Fibroblast of mammary gland (primary cell): ENCODE measurements at places on chromosomes 5 and 9.
A peak's percentile ranks its signal among the peaks of the same experiment; 100 is the strongest.

GRCh38 chr5:137822158-137822764 is 45.4 kb upstream of the MYOT start:
- peak; percentile 50 for DNase-seq

DNA sequence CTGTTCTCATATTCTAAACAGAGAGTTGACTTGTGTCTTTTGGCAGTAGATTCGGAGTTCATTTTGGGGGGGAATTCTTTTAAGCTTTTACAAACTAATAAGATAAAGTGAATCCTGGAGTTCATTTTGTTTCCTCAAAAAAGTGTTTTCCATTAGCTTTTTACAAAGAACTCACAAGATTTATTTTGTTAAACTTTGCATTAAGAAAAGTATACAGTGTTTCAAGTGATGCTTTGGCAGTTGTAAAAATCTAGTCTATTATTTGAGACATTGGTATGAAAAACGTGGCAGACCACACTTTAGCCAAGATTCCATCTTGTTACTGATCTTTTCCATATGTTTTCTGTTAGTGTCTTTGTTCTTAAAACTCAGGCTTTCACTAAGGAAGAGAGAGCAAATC is 1.2 kb upstream of the OMD start:
- DNase-seq: peak; percentile 60

DNA sequence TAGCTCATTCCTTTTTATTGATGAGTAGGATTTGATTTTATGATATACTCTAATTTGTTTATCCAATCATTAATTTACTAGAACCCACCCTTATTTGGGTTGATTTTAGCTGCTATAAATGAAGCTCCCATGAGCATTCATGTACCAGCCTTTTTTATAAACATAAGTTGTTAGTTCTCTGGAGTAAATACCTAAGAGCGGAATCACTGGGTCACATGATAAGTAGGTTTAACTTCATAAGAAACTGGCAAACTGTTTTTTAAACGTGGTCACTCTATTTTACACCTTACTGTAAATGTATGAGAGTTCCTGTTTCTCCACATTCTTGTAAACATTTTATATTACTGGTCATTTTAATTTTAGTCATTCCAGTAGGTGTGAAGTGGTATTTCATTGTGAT is 364.6 kb downstream of the NPR3 start:
- DNase-seq: peak; percentile 9

DNA sequence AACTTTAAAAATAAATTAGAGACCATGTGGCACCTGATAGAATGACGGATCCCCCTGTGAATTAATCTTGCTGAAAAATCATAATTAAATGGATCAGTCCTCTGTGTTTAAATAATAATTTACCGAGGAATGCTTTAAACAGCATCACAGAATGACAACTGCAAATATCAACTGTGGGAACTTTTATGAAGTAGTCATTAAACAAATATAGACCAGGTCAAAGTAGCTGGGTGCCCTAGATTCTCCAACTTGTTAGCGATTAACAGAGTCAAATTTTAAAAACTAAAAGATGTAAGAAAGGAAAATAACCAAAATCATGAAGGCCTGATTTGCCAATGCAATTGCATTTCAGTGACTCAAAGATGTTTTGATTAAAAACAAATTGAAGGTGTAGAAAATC is 933.4 kb downstream of the PTPRD start:
- DNase-seq: no peak

DNA sequence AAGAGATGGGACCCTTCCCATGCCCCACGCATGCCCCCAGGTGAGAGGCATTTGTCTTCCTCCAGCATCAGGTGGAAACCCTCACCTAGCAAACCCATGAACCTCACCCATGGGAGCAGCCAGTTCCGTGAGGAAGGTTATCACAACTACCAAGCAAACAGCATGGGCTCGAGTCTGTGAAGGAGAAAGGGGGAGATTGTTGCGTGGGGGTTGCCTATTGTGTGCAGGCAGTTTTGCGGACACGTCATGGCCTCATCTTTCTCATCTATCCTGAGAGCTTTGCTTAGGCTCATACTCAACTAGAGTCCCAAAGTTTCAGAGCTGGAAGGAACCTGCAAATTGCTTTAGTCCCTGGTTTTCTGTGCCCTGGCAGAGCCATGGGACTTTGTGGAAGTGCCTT is 73.6 kb upstream of the TGFBR1 start:
- no peak for DNase-seq

DNA sequence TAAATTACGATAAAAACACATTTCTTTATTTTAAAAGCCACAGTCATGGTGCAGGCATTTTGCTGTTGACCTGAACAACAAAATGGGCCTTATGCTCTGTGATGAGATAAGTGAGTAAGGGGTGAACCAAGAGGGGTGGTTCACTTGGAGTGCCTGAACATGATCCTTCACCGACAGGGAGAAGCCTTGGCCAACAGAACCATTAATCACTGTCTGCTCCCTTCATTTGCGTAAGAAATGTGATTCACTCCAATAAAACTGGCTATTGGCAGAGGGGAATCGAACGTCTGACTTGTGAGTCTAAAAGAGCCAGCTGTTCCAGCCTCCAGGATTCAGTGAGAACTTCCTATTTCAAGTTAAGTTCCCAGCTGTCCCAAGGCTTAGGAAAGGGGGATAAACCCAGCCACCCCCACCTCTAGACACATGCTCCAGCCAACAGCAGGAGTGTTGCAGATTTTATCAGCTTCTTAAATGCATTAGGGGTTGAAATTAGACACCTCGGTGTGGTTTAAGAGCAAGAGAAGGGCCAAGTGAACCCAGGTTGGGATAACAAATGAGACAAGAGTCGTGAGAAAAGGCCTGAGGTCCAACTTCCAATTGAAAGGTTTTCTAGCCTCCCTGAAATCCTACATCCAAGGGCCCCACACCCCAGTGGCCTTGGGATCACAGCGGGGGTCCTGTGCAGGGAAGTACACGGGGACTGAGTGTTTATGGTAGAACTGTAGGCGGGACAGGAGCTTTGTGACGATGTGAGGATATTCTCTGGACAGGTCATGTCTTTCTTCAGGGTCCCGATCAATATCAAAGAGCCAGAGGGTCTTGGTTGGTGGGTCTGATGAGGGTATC is 131.4 kb upstream of the LHFPL2 start:
- peak; percentile 96 for DNase-seq

GRCh38 chr5:162703914-162704313 is 636.3 kb downstream of the GABRG2 start:
- DNase-seq: no peak

GRCh38 chr5:136249678-136250266 is 56.8 kb upstream of the SMIM32 start:
- peak; percentile 70 for DNase-seq

DNA sequence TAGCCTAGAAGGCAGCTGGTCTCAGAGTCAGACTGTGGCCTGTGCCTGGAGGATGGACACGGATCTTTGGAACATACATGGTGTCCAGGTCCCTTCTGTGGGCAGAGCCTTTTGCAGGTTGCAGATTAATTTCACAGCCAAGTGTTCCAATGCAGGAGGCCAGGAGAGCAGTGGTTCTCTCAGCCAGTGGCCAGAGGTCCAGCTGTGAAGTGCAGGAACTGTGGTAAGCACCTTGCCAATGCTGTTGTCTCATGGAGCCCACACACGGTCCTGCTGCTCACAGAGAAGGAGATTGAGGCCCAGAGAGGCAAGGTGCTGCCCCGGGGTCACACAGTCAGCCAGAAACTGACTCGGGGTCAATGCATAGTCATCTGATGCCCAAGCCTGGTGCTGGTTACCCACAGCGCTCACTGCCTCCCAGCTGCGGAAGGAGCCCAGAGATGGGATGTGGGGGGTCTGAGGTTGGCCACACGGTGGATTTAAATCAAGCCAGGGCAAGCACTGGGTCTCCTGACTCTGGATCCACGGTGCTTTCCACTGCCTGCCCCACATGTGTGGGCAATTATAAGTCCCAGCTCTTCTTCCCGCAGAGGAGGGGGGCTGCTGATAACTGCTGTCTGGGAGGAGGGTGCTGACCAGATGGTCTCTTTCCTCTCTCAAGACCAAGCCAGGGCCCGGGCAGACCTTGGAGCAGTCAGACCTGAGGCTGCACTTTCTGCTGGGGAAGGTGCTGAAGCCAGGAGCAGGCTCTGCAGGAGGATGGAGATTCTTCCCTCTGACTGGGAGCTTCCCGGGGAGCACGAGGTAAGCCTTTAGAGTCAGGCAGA is 2.8 kb downstream of the PDGFRB start:
- DNase-seq: peak; percentile 64

- no peak for DNase-seq
Measured at GRCh38 chr9:9387511-9388115, 1225.2 kb downstream of the PTPRD start.

DNA sequence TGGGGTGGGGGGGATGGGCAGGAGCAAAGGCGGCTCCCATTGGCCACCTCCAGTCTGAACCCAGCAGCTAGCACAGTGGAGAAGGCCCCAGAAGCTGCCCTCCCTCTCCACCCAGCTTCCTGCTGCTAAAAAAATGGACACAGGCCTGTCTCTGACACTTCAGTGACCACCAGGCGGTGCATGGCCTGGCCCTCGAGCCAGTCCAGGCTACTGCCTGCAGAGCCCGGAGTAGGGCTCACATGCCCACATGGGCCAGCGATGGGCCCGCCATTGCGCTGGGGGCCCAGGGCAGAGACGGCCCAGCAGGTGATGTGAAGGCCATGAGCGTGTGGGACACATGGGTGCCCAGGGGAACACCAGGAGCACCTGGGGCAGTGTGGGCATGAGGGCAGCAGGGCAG is 52.1 kb upstream of the NOTCH1 start:
- no peak for DNase-seq

DNA sequence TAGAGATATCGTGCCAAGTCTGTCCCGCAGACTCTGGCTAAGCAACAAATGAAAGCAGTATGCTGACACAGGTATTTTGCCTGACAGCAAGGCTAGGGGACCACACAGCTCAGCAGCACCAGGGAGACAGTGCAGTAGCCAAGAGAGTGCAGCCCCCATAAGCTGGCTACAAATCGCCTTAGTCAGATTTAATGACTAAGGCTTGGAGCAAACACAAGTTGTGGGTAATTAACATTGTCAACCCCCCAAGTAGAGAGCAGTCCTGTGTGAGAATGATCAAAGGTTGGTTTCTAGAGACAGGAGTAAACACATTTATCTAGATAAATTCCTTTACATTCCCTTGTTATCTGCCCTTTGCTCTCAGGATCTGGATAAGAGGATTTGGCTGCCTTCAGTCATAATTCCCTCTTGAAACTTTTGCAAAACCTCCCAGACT is 1434.5 kb upstream of the CDH6 start:
- no peak for DNase-seq

- no peak for DNase-seq
Measured at GRCh38 chr5:132477784-132478365, 12.7 kb downstream of the IRF1 start.

GRCh38 chr5:71932655-71933338 is 174.5 kb upstream of the MAP1B start:
- DNase-seq: peak; percentile 65

DNA sequence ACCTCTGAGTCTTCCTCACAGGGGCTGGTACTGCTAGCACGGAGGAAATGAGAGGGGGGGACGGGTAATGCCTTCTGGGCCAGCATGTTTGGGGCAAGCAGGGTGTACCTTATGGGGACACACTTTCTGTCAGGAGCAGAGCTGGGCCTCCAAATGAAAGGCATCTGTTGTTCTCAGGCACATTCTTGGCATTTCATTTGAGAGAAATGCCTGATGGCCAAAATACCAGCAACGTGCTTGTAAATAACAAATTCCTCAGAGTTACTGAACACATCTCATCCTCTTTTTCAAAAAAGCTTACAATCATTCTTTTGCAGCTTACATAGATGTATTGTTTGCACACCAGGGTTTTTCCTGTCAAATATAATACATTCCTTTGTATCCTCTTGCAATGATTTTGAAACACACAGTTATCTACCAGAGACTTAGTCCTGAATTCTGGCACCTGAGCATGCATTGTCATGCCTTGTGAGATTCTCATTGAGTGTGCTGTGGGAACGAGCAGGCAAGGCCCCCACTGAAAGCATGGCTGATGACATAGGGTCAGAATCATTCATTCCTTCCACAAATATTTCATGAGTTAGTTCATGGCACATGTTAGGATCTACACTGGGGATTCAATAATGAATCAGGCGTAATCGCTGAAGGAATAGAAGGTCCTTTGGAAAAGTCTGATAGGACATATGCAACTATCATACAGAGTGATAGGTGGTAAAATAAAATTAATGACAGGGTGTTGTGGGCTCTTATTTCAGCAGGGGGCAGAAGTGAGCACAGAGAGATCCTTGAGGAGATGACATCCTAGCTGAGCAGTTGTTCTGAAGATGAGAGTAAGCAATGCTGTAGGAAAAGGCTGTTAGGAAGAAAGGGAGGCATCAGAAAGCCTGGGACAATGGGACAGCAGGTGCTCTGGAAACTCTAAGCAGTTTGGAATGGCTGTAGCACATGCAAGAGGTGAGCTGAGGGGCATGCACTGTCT is 260.9 kb upstream of the TUT7 start:
- peak; percentile 58 for DNase-seq

- DNase-seq: peak; percentile 47
Measured at GRCh38 chr9:34125681-34126206, 754 bp downstream of the DCAF12 start.

- DNase-seq: no peak
Measured at GRCh38 chr9:136273921-136274785, 28.5 kb upstream of the QSOX2 start.

- no peak for DNase-seq
Measured at GRCh38 chr5:35672995-35673394, 55.3 kb downstream of the SPEF2 start.

DNA sequence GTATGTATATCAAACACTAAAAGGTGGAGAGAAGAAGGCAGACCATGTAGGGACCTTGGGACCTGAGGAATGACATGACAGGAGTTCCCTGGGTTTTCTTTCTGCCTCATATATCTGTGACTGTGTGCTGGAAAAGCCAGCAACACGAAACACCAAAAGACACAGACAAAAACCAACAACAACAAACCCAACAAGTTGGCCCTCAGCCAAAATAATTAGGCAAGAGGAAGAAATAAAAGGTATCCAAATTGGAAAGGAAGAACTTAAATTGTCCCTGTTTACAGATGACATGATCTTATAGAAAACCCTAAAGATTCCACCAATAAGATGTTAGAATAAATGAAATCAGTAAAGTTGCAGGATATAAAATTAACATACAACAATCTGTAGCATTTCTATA is 21.7 kb downstream of the ABO start:
- no peak for DNase-seq

DNA sequence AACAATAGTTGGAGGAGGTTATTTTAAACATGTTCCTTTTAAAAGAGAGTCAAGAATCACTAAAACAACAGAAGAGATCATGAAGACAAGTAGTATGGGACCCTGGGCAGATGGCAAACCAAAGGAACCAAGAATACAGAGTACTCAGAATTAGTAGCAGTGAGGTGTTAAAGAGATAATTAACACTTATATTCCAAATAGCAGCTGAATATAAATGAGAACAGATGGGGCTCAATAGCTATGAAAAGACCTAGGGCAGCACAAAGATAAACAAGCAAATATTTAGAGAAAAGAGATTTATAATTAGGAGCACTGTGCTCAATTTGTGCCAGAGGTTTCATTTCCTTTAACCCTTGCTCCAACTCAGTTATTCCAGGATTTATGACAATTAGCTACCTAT is 159.1 kb downstream of the FAM114A2 start:
- DNase-seq: no peak

GRCh38 chr9:129547063-129547462 is 73.8 kb downstream of the C9orf50 start:
- no peak for DNase-seq
